ENCODE measurements at places on chromosomes 5 and 9. TPM values are rescaled to one million over a fixed set of nuclear protein-coding genes. Genes with fewer than 3 reads are reported as not detected.

GRCh38 chr5:177367323-177367848, 9.7 kb downstream of the RGS14 start:
- no peak for DNase-seq

Gene BARHL1
- total RNA-seq = 0.11 TPM

Gene C1QTNF2
- total RNA-seq = 1.8 TPM

Gene RMI1
- total RNA-seq = 9.2 TPM

Gene HEMGN
- not detected for total RNA-seq

Gene ARHGEF39
- 6.3 TPM for total RNA-seq

Gene PAEP
- not detected for total RNA-seq
